Prostate gland (tissue), 2 donors: ENCODE measurements at places on chromosomes 4 and X.

GRCh38 chr4:148216321-148216720, 225.9 kb downstream of the NR3C2 start:
- DNase-seq, result no peak
- H3K36me3 ChIP-seq, result no peaks in the 10 kb centered on the region
- no peaks in the 10 kb centered on the region for H3K27me3 ChIP-seq
- H3K27ac ChIP-seq, result no peak overlapping the region

- H3K4me1 ChIP-seq, result no peaks in the 10 kb centered on the region
- H3K27me3 ChIP-seq, result no peaks in the 10 kb centered on the region
- H3K4me3 ChIP-seq, result no peak overlapping the region
- no peak for DNase-seq
- no peaks in the 10 kb centered on the region for H3K36me3 ChIP-seq
Observed at GRCh38 chrX:119755981-119756533, 2.3 kb upstream of the SOWAHD start.

DNA sequence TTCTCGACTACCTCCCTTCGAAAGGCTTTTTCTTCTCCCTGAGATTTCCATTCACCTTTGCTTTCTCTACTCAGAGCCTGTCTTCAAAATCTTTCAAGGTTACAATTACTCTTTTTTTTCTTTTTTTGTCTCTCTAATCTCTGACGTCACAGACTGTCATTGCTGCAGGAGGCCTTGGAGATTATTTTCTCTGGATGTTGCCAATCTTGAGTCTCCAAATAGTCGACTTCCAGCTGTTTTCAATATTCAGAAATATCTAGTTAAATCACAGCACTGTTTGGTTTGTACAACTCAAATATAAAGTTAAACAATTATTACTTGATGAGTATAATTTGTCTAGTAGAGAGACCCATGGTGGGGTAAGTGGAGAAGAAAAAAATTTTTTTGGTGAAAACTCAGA, 359.0 kb upstream of the BOD1L1 start:
- H3K27me3 ChIP-seq, result no peaks in the 10 kb centered on the region
- no peak overlapping the region for H3K27ac ChIP-seq
- no peak overlapping the region for H3K4me3 ChIP-seq
- H3K4me1 ChIP-seq, result no peaks in the 10 kb centered on the region
- no peak for DNase-seq
- no peaks in the 10 kb centered on the region for H3K36me3 ChIP-seq

DNA sequence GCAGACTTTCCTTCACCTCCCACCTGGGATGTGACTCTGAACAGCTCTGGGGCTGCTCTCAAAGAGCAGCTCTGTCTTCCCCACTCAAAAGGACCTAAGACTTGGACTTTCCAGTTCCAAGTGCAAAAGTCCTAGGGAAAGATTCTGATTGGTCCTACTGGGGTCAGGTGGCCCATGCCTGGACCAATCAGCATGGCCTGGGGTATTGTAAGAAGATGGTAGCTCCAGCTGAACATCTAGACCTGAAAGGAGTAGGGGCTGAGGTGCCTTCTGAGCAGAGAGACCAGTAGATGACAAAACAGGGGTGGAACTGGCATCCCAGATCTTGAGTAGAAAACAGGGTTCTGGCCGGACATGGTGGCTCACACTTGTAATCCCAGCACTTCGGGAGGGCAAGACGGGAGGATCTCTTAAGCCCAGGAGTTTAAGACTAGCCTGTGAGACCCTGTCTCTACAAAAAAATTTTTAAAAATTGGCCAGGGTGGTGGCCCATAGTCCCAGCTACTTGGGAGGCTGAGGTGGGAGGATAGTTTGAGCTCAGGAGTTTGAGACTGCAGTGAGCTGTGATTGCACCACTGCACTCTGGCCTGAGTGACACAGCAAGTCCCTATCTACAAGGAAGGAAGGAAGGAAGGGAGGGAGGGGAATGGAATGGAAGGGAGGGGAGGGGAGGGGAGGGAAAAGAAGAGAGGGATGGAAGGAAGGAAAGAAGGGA, 27.4 kb upstream of the MRFAP1 start:
- no peak for DNase-seq
- no peaks in the 10 kb centered on the region for H3K4me1 ChIP-seq
- no peak overlapping the region for H3K4me3 ChIP-seq
- no peak overlapping the region for H3K27ac ChIP-seq

- no peak overlapping the region for H3K4me3 ChIP-seq
- no peaks in the 10 kb centered on the region for H3K4me1 ChIP-seq
- H3K36me3 ChIP-seq, result no peaks in the 10 kb centered on the region
- no peak overlapping the region for H3K27ac ChIP-seq
- no peaks in the 10 kb centered on the region for H3K27me3 ChIP-seq
Observed at GRCh38 chr4:113314426-113314825, 265.0 kb downstream of the ANK2 start.
